ENCODE measurements at places on chromosomes 6 and 20.

DNA sequence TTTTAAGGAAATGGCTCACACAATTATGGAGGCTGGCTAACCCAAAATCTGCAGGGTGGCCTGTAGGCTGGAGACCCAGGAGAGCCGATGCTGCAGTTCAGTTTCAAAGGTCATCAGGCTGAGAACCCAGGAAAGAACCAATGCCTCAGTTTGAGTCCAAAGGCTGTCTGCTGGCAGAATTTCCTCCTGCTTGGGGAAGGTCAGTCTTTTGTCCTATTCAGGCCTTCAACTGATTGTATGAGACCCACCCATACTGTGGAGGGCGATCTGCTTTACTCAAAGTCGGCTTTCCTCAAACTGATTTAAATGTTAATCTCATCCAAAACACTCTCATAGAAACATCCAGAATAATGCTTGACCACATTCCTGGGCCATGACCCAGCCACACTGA is 189.7 kb upstream of the CDYL start:
- no peak for DNase-seq

- DNase-seq = no peak
Measured at GRCh38 chr6:136566007-136566487, 15.8 kb upstream of the MAP7 start.

GRCh38 chr6:90003941-90004340 is 109.7 kb downstream of the GJA10 start:
- DNase-seq = no peak

- DNase-seq = no peak
Measured at GRCh38 chr6:41182069-41183034, 18.6 kb downstream of the TREML2 start.

DNA sequence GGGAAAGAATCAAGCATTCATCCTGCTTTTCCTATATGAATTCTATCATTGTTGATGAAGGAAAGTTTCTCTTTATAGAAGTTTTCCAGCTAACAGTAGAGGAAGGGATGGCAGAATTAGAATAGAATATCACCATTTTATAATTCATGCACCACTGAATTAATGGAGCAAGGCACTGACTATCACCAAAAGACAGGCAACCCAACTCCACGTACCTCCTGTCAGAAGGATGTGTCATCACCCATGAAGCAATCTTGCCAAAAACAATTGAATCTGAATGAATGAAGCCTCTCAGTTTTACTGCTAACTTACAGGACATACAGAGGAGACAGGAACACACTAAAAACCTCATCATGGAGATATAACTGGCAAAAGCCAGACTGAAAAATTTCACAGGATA is 122.4 kb downstream of the NFATC2 start:
- DNase-seq = no peak

DNA sequence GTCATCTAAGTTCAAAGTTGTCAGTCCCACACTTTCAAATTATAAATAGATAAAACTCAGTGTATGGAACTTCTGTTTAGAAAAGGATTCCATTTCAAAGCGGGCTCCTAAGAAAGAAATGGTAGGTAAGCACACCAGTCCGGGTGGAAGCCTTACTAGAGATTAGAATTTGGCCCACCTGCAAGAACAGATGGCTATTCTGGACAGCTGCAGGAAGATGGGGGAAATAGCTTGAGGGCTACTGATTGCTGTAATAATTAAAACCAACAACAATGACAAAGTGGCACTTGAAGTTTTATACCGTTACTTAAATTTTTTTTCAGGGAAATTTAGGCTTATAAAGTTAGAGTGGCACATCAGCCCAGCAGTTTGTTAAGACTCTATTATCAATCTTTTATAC is 83.3 kb downstream of the HIVEP2 start:
- no peak for DNase-seq

- no peak for DNase-seq
Measured at GRCh38 chr6:33126101-33126714, 50.4 kb downstream of the HLA-DPB1 start.

GRCh38 chr6:18330548-18331081 is 56.5 kb upstream of the RNF144B start:
- no peak for DNase-seq

- DNase-seq = no peak
Measured at GRCh38 chr6:72464791-72465691, 156.8 kb upstream of the KCNQ5 start.

DNA sequence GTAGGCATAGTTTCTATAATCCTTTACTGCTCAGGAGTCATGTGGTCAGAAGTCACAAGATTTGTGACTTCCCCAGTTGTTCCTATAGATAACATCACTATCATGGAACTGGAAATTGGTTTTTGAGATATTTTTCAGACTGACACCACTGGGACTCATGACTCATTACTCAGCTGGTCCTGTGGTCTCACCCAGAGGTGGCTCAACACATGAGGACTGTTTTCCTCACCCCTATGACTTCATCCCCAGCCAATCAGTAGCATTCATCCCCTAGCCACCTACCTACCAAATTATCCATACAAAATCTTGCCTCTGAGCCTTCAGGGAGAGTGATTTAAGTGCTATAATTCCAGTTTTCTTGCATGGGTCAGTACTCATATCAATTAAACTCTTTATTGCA is 1217.7 kb downstream of the EPHA7 start:
- no peak for DNase-seq

Measured in hindlimb muscle (tissue), 1 donor.